ENCODE measurements at places on chromosomes 12 and 14.

DNA sequence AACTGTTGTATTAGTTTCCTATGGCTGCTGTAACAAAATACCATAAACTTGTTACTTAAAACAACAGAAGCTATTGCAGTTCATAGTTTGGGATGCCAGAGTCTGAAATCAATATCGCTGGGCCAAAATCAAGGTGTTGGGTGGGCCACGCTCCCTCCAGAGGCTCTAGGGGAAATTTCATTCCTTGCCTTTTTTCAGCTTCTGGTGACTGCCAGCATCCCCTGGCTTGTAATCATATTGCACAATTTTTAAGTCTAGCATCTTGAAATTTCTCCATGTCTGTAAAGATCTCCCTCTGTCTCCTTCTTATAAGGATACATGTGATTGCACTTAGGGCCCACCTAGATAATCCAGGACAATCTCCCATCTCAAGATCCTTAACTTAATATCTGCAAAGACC lies 48.8 kb upstream of the GARIN6 start:
- DNase-seq = no peak

GRCh38 chr12:102144221-102144620 lies 24.2 kb downstream of the PARPBP start:
- no peak for DNase-seq

GRCh38 chr12:61111218-61111617 lies 1149.0 kb upstream of the USP15 start:
- DNase-seq = no peak

GRCh38 chr14:71212683-71213107 lies 305.4 kb downstream of the PCNX1 start:
- no peak for DNase-seq

GRCh38 chr14:98371141-98371540 lies 900.9 kb downstream of the BCL11B start:
- no peak for DNase-seq

DNA sequence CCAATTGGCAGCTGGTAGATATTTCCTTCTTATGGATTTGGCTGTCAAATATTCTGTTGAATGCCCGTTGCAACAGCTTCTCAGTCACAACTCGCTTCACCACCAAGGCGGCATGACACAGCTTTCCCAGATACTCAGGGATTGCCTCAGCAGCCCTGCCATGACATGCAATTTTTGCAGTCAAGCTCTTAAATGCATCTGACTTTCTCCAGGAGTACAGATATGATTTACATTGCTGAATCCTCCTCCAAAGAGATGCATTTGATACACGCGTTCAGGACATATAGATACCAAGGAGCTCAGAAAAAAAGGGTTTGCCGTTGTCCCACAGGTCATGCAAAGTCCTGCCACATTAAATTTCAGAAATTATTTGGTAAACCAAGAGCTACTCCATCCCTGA lies 6.5 kb downstream of the KRT5 start:
- DNase-seq = no peak

DNA sequence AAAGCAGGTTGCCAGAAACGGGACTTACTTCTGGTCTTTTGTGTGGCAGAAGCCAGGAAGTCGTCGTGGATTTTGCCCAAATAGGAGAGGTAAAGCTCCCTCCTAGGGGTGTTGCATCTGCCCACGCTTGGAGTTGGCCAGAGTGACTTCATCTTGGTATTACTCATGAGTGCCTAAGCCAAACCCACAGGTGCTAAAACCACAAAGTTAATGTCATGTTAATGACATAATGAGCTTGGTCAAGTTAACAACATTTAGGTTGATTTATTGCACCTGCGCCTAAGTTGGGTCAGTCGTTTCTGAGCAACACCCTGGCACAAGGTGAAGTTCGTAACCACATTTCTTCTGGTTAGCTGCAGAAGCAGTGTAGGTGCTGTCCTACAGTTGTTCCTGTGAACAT lies 225.2 kb downstream of the FUT8 start:
- peak; percentile 30 for DNase-seq

Data from stimulated activated CD8-positive, alpha-beta memory T cell treated with anti-CD3 and anti-CD28 coated beads, Interleukin-12 subunit alpha, Interleukin-12 subunit beta, amount 100 ng/mL, for 4 hours (primary cell).